CD4-positive, alpha-beta T cell treated with Interferon alpha-2 for 1 hour (primary cell): ENCODE measurements at places on chromosomes 7 and 10.

- DNase-seq: no peak
These were observed 97.8 kb downstream of the HIPK2 start for GRCh38 chr7:139679731-139680594.

- DNase-seq: peak; percentile 33
These were observed 26.3 kb downstream of the PRKAG2 start for GRCh38 chr7:151850491-151851124.

GRCh38 chr7:116769546-116769945 lies 92.8 kb upstream of the CAPZA2 start:
- no peak for DNase-seq

GRCh38 chr7:93047514-93048099 lies 70.2 kb downstream of the SAMD9 start:
- no peak for DNase-seq

GRCh38 chr7:133761443-133761842 lies 365.7 kb upstream of the LRGUK start:
- no peak for DNase-seq

- no peak for DNase-seq
These were observed 437.5 kb upstream of the FOXK1 start for GRCh38 chr7:4244635-4245034.

GRCh38 chr7:157415486-157415885 lies 78.7 kb downstream of the DNAJB6 start:
- DNase-seq: no peak

- no peak for DNase-seq
These were observed 925.2 kb upstream of the GHITM start for GRCh38 chr10:83214136-83214535.

DNA sequence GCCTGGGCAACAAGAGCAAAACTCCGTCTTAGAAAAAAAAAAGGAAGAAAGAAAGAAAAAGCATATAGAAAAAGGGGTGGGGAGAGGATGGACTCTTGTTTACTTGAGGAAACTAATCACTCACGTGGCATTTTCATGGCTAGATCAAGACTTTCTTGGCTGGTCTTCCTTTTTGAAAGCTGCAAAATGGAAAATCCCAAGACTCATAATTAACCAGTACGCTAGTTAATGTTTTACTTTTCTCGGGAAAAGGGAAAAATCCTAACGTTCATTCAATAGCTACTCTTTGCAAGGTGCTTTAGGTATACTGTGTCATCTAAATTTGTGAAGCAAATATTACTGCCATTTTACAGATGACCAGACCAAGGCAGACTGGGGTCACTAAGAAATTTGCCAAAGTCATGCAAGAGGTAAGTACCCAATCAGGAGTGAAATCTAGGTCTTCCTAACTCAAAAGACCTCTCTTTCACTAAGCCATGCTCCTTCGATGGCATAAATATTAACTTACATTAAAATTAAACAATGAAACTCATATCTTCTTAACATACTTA lies 24.4 kb downstream of the NAPEPLD start:
- no peak for DNase-seq

DNA sequence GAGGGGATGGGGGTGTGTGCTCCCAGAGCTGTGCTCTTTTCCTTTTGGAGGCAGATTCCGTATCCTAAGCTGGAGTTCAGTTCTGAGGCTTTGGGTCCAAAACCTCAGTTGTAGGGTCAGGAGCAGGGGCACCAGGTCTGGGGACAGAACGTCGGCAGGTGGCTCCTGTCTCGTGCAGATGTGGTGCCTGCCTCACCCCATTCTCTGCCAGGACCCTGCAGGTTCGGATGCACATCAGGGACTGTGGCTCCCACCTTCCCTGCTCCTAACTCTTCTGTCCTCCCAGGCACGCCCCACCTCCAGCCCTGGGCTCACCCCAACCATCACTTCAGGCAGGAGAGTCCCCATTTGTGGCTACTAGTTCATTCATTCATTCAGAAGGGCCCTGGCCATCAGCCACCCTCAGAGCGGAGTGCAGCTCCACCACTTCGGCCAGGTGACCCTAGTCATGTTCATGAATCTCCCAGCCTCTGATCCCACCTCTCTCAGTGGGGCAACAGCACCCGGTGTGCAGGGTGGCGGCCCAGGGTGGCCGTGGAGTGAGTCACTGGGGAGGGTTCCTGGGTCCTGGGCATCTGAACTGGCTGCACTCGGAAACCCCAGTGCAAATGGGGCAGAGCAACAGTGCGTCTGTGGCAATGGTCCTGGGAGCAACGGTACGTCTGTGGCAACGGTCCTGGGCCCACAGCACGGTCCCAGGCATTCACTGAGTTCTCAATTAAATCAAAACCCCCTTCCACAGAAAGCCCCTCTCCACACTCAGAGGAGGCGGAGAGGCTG lies 100.8 kb upstream of the FAM20C start:
- DNase-seq: no peak

GRCh38 chr10:132806110-132806509 lies 20.2 kb upstream of the NKX6-2 start:
- no peak for DNase-seq

- DNase-seq: no peak
These were observed 1160.3 kb downstream of the CNTNAP2 start for GRCh38 chr7:147276783-147277370.

DNA sequence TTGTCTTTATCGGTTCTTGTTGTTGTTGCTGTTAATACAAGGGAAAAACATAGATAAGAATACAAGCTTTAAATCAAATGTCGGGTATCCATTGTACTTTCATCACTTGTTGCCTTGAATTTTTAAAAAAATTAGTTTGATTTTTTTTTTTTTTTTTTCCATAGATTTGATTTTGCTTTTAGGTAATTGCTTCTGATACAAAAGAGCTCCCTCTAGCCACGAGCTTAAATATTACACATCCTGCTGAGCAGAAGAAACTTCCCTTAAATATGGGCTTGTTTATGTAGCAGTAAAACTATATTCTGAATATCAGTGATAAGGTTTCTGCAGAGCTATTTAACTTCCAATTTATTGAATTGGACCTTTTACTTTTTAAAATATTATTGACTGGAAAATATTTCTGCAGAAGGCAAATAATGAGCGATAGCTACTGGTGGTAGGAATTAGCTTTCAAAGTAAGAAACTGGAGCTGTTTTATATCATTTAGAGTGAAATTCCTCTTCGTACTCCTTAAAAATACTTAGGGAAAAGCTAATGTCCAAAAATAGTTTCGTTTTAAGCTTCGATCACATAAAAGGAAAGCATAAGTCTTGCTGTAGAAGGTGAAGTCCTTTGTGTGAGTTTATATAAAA lies 216.9 kb downstream of the POLR1F start:
- DNase-seq: no peak

DNA sequence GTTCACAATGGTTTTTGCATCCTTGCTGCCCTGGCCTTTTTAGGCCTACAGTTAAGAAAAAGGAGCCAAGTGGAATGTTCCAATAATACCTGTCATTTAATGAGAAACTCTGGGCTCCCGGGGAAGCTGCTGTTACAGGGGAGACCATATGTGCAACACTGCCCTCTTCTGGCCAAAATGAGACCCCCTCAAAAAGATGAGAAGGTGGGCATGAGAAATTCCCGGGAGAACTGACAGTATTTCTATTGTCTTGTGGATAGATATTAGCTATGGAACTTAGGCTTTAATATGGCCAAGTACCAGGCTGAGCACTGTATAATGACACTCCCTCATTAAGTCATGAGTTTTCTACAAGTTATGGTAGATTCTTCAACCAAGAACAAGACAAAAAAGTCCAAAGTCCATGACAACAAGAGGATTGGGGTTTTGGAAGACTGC lies 99.4 kb downstream of the CCDC3 start:
- DNase-seq: peak; percentile 23

- DNase-seq: peak; percentile 46
These were observed 745 bp downstream of the YWHAG start for GRCh38 chr7:76358011-76358480.

- no peak for DNase-seq
These were observed 46.7 kb downstream of the THNSL1 start for GRCh38 chr10:25063157-25063556.

- DNase-seq: no peak
These were observed 64.3 kb downstream of the ARID5B start for GRCh38 chr10:61965703-61966395.

DNA sequence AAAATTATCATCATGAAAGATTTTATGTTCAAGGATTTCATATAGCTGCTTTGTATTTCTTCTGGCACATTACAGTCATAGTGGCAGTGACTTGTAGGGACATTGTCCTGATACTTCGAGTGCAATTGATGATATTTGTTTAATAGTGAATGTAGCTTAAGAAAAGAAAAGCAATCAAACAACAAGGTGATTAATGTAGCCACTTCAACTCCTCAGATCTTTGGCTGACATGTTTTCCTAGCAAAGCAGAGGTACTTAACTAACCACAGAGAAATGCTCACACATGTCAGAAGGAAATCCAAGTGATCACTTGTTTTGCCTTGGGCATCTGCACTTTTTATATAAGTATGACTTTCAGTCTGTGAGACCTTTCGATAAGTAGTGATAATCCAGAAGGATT lies 470.3 kb downstream of the AUTS2 start:
- no peak for DNase-seq

GRCh38 chr10:21511946-21512572 lies 13.4 kb downstream of the SKIDA1 start:
- no peak for DNase-seq

DNA sequence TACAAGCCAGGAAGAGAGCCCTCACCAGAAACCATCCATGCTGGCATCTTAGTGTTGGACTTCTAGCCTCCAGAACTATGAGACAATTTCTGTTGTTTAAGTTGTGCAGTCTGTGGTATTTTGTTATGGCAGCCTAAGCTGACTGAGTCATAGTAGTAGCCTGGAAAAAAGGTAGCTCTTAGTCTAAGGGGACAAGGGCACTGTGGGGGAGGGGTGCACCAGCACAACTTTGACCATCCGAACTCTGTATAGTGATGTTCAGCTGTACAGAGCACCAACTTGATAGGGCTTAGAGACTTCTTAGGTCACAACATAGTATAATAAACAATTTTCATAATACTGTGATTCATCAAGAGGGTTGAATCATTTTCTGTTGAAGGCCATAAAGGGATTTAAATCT lies 14.3 kb downstream of the EIF4EBP2 start:
- DNase-seq: no peak

GRCh38 chr7:120241973-120242372 lies 31.0 kb upstream of the KCND2 start:
- DNase-seq: no peak

DNA sequence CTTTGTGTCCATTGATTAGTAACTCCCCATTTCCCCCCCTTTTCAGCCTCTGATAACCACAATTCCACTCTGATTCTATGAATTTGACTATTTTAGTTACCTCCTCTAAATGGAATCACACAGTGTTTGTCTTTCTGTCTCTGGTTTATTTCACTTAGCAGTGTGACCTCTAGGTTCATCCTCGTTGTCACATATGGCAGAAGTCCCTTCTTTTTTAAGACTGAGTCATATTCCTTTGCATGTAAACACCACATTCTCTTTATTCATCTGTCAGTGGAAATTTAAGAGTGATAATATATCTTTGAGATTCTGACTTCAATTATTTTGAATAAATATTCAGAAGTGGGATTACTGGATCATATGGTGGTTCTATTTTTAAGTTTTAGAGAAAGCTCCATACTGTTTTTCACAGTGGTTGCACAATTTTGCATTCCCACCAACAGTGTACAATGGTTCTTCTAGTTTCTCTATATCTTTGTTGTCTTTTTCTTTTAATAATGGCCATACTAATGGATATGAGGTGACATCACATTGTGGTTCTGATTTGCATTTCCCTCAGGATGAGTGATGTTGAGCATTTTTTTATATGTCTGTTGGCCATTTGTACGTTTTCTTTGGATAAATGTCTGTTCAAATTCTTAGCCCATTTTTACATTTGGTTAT lies 126.1 kb upstream of the GRB10 start:
- no peak for DNase-seq
